ENCODE measurements at places on chromosomes 1 and 21.

- no peak for DNase-seq
These were observed 132.3 kb downstream of the CCDC185 start for GRCh38 chr1:223525546-223525945.

GRCh38 chr1:159162516-159163265 is 8.7 kb upstream of the CADM3 start:
- DNase-seq, result no peak

DNA sequence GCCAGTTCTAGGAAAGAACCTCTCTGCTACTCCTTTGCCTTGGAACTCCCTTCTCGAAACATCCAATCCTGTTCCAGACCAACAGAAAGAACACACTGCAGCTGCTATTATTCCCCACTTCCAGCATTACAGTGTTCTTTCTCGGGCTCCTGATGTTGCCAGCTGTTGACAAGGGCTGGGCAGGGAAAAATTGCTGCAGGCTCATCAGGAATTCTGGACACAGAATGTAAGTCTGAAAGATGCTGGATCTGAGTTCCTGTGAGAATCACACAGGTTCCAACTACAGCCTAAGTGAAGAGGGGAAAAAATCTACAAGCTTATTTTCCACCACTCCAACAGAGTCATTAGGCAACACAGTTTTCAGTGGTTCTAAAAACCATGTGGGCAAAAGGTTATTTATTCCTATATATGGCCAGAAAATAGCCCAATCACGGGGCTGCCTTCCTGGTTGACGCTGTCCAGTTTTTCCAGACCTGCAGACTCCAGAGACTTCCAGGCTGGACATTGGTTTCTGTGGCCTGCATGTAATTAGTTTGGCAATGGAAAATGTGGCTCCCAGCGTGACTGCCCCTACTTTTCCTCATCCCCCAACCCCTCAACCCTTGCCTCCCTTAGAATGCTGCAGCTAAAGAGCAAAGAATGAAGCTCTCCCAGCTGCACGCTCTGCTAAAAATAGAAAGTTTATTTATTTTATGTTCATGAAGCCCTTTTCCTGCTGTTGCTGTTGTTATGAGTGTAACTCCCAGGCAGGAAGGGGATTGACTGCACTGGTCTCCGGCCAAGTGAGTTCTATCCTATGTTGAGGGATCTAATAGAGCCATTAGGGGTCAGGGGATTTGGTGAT is 8.3 kb upstream of the KIAA0040 start:
- no peak for DNase-seq

GRCh38 chr1:205554026-205554811 is 49.8 kb downstream of the CDK18 start:
- no peak for DNase-seq

GRCh38 chr1:158150523-158150922 is 30.2 kb upstream of the CD1D start:
- DNase-seq, result no peak

DNA sequence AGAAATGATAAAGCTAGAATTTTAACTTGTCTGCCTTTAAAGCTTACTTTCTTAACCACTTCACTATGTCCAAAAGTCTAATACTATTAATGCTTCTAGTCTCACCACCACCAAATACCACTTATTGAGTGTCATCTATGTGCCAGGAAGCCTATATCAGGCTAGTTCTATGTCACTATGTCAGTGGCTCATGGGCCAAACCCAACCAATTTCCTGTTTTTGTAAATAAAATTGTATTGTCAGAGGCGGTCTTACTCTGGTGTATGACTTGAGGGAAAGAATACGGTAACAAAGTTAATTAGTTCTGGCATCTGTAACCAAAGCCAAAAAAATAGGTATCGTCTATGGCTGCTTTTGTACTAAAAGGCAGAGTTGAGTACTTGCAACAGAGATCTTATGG is 14.8 kb downstream of the F5 start:
- DNase-seq, result no peak

GRCh38 chr1:76547916-76548315 is 319.4 kb upstream of the ST6GALNAC5 start:
- no peak for DNase-seq

DNA sequence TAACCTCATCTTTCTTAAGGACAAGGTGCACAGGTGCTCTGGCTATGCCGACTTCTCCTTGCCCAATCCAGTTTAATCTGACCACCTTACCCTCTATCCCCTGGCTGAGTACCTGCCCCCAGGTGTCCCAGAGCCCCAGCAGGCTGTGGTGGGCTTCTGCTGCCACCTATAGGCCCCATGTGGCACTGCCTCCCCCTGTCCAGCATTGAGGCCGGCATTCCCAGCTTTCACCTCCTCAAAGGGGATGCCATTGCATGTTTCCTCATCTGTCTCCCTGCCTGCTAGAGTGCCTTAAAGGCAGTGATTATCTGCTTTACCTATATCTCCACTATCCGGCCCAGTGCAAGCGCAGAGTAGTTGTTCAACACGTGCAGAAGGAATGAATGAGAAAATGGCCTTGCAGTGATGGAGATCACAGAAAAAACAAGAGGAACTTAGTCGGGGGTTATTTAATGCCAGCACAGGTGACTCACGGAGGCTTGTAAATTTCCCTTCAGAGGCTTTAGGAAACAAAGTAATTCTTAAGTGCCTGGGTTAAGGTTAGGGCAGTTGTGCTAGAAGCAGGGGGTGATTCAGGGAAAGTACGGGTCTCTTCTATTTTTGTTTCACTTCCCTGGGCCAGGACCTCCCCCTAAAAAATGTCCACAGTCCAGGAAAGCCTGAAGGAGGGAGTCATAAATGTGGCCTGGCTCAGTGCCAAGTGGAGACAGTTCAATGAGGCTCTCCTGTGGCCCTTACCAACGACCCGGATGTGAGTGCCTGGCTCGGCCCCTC is 131.8 kb upstream of the NGF start:
- no peak for DNase-seq

GRCh38 chr1:11680270-11681070 is 478 bp downstream of the MAD2L2 start:
- DNase-seq, result no peak

DNA sequence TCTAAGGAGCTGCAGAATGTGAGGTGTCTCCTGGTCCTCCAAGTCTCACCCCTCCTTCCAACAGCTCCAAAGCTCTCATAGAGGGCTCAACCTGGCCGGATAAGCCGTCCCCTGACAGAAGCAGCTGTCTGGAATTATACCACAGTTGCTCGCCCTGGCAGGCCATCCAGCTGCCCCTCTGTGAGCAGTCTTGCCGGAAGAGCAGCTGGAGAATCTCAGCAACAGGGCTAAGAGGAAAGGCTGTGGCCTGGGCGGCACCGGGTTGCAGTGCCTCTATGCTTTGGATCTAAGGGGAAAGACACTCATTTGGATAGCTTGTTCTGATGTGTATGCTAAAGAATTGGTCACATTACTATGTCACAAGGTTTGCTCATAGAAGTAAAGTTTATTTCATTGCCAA is 12.4 kb downstream of the TMCC2 start:
- DNase-seq, result no peak

DNA sequence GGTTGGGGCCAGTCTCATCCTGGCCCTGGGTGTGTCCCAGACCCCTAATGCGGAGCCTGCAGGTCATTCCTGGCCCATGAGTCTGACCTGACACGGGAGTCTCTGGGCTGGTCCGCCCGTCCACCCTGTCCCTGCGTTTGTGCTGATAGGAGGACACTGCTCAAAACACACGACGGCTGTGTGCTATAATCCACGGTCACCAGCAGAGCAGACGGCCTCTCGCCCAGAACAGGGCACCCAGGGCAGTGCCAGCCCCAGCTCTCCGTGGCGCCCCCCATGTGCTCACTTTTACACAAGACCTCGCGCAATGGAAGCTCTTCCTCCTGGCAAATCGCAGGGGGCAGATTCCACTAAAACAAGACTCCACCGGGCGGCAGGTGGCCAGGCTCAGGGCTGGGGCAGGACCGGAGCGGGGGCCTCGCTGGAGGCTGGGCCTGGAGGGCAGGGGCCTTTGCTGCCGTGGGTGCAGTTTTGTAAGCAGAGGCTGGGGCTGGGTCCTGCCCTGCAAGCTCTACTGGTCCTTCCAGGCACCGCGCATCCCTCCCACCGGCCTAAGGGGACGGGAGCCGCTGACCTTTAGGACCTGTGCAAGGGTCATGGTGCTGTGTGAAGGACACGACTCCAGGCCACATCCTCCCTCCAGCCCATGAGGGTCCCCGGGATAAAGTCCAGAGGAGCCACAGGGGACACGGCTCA is 10.6 kb upstream of the SLC19A1 start:
- DNase-seq, result no peak

- DNase-seq, result no peak
These were observed 25.4 kb downstream of the FMN2 start for GRCh38 chr1:240116831-240117769.

GRCh38 chr1:177517546-177517945 is 346.8 kb downstream of the BRINP2 start:
- no peak for DNase-seq

GRCh38 chr1:243500512-243500911 is 244.7 kb downstream of the SDCCAG8 start:
- DNase-seq, result no peak

GRCh38 chr1:228084325-228084724 is 1.8 kb downstream of the ARF1 start:
- DNase-seq, result no peak

GRCh38 chr1:32498751-32499150 is 33.9 kb downstream of the ZBTB8B start:
- DNase-seq, result no peak

- DNase-seq, result no peak
These were observed 37.5 kb upstream of the WLS start for GRCh38 chr1:68269637-68270430.

GRCh38 chr21:14533499-14534428 is 12.4 kb downstream of the SAMSN1 start:
- no peak for DNase-seq

DNA sequence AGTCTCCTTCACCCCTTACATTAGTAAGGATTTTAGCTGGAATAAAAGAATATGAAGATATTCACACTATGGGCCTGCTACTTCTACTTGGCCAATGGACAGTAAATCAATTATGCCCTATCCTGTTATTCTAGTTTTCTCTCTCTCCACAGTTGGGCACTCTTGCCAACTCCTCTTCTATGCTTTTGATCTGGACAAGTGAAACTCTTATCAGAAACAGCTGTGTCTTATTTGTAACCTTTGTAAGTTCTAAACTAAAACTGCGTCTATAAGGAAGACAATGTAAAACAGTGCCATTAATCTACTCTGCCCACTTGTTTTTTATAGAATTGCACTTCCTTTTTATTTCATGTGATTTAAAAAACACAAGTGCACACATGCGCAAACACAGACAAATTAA is 244.0 kb upstream of the DMRTA2 start:
- no peak for DNase-seq

GRCh38 chr21:33976082-33977016 is 60.7 kb upstream of the ATP5PO start:
- peak; percentile 35 for DNase-seq

DNA sequence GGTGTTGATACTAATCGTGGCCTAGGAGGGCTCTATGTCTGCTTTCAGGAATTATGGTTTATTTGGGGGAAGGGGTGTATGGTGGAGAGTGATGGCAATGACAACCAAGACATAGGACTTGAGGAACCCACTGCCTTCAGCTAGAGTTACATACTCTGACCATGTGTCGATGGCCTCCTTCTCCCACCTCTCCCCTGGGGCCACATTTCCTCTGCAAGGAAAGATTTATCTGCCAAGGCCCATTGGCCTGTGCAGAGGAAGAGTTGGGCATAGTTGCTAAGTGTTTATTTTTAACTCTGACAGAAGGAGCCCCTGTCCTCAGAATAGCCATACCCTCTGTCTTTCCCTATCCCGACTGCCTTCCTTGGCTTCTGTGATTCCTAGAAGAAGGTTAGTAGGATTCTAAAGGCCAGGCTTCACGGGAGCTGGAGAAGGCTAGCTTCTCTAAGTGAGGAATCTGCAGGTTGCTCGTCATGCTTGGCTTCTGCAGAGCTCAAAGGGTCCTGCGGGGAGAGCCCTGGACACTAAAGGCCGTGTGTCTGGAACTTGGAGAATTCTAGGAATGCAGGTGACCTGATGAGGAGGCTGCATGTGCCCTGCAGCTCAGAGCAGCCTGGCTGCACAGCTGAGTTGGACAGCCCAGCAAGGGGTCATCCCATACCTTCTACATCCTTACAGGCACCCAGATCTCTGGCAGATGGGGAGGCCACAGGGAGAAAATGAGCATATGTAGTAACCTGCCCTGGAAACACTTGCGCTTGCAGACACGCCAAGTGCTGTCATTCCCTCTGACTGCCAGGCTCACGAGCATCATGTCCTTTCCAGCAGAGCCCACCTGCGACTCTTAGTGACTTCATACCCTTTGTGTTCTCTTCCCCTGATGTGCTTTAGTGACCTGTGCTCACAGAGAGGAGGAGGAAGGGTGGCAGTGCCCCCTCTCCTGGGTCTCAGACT is 9.7 kb downstream of the MAPKAPK2 start:
- no peak for DNase-seq

DNA sequence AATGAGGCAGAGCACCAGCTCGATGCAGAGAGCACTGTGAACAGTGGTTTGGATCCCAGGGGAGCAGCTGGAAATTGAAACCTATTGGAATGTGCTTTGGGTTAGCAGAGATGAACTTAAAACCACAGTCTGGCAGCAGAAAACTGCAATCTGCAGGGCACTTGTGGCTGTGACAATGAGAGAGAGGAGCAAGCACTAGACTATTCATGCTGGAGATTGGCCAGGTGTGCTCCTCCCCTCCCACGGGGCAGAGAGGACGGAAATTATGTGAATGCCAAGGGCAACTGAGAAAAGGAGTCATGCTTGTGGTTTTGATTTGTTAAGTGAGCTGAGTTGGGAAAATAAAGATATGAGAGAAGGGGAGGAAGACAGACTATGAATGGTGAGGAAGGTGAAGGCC is 38.1 kb downstream of the HSD3B2 start:
- no peak for DNase-seq

DNA sequence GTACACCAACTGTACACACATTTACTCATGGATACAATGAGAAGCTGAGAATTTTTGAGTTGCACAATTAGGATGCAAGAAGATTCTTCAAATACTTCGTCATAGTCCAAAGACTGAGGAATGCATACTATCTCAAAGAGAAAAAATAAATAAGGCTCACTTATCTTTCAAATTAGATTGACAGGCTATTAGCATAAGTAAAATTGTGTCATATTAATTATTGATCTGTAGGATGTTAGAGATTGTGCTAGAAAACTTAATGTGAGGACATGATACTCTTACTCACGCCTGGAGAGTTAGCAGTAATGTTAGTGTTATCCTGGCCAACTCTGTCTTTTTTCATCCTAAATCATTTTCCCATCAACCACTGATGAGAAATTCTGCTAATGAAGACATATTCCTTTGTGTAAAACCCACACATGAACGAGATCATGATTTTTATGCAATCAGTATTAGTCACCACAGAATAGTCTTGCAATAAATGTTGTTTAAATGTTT is 659.0 kb downstream of the LTN1 start:
- no peak for DNase-seq

GRCh38 chr21:34083357-34083756 is 10.0 kb downstream of the MRPS6 start:
- DNase-seq, result no peak
